ENCODE measurements at places on chromosomes 4 and X.
A peak's percentile ranks its signal among the peaks of the same experiment; 100 is the strongest.

- DNase-seq, result peak; percentile 3
Observed at GRCh38 chr4:129231945-129232588, 136.1 kb downstream of the C4orf33 start.

- peak; percentile 76 for DNase-seq
Observed at GRCh38 chrX:10636337-10636736, 16.0 kb upstream of the MID1 start.

GRCh38 chr4:85669992-85670548 lies 195.1 kb downstream of the ARHGAP24 start:
- no peak for DNase-seq

GRCh38 chrX:155544881-155545280 lies 67.9 kb downstream of the TMLHE start:
- DNase-seq, result peak; percentile 76

GRCh38 chr4:115687052-115687755 lies 573.8 kb upstream of the NDST4 start:
- no peak for DNase-seq

- DNase-seq, result no peak
Observed at GRCh38 chrX:45758738-45759397, 558.2 kb upstream of the DIPK2B start.

DNA sequence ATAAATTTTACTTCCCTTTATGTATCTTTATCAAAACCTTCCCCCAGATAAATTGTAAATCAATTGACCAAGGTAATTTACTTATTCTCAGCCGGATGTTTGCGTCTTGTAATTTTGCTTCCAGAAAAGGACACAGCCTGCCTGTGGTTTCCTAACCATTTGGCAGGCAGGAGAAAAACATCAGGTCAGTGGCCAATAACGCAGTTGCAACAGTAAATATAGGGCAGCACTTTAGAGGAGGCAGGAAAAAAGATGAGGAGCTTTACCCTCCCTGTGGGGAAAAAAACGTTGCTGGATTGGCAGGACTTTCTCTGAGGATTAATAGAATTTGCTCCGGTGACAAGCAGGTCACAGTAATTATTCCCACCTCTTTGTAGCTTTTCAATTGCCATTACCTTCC lies 2618.1 kb downstream of the ARAP2 start:
- no peak for DNase-seq

- DNase-seq, result no peak
Observed at GRCh38 chrX:27085346-27085745, 377.8 kb downstream of the PPP4R3C start.

DNA sequence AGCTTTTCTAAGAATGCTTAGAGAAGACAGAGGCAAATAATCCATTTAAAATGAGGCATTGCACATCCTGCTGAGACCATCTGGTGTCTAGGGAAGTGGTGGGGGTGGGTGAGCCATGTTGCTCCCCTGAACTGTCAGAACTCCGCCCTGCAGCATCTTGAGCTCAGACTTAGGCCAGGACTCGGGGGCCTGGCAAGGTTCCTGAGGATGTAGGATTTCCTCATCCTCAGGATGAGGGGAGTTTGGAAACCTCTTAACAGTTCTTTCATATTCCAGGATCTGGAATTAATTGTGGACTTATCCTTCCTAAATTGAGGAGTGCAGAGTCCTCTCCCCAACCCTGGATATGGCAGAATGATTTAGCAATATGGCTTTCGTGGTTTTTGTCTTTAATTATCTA lies 6.6 kb downstream of the TLL1 start:
- no peak for DNase-seq

DNA sequence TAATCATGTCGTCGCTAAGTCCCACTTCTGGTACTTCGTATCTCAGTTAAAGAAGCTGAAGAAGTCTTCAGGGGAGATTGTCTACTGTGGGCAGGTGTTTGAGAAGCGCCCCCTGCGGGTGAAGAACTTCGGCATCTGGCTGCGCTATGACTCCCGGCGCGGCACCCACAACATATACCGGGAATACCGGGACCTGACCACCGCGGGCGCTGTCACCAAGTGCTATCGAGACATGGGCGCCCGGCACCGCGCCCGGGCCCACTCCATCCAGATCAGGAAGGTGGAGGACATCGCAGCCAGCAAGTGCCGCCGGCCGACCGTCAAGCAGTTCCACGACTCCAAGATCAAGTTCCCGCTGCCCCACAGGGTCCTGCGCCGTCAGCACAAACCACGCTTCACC lies 11.3 kb downstream of the PNCK start:
- peak; percentile 20 for DNase-seq
